ENCODE measurements at places on chromosomes 1 and 21.

DNA sequence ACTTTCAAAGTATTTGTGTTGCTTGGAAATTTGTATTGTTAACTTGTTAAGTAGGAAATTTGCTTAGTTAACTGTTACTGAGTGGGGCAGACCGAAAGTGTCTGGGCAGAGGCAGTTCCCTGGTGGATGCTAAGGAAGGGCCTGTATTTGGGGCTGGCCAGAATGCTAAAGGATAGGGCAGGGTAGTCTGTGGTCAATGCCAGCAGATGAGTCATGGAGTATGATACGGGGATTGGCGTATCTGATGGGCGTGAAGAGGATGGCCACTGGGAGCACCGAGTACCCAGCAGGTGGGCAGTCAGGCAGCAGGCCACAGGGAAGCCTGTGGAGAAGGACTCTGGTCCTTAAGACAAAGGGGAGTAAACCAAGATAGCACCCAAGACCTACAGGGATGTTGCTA lies 46.6 kb upstream of the SCAF4 start:
- no peak for DNase-seq

DNA sequence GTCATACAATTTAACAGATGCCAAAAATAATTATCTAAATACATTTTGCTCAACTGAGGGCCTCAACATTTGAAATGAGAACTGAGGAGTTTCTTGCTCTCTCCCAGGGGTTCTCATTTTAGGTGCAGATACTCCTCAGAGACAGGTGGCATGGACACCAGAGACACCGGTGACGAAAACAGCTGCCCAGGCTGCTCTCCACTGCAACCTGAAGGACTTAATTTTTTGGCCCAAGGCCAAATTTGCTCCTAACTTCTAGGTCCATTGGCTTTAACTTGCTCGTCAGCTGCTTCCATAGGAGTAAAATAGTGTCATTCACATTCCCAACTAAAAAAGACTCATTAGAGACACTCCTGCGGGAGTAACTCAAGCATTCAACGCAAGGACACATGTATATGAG lies 87.0 kb downstream of the NRIP1 start:
- DNase-seq = no peak

DNA sequence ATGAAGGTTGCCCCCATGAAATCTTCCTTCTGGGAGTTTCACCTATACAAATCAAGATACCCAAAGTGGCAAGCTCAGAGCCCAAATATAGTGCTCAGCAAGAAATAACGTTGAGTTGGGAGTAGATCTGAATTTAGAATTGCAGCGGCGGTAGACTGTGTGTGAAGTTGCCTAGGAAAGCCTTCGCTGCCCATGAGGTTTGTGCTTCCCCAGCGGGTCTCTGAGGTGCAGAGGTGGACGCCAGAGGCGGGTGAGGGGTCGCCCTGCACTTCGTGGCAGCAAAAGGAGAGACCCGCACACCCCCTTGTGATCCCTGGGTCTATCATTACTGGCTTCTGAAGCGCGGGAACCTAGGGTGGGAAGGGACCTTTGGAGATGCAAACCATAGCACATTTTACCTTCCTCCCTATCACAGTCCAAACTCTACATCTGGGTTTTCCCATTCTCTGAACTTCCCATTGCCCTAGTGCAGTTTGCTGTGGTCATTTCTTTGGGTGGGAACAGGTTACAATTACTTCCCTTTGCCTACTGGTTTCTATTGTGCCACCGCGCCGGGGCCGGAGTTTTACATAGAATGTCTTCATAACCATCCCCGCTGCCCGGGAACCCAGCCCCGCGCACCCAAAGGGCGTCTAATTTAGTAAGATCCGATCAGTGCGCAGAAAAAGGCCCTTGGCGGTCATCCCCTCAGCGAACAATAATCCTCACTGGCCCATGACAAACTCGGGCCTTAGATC lies 5.2 kb downstream of the TBX15 start:
- no peak for DNase-seq

GRCh38 chr1:185666582-185666981 lies 67.6 kb upstream of the HMCN1 start:
- DNase-seq = no peak

GRCh38 chr1:169146576-169147214 lies 40.2 kb downstream of the ATP1B1 start:
- no peak for DNase-seq

- peak; percentile 54 for DNase-seq
These were observed 46.2 kb upstream of the BCL9 start for GRCh38 chr1:147494998-147495580.

DNA sequence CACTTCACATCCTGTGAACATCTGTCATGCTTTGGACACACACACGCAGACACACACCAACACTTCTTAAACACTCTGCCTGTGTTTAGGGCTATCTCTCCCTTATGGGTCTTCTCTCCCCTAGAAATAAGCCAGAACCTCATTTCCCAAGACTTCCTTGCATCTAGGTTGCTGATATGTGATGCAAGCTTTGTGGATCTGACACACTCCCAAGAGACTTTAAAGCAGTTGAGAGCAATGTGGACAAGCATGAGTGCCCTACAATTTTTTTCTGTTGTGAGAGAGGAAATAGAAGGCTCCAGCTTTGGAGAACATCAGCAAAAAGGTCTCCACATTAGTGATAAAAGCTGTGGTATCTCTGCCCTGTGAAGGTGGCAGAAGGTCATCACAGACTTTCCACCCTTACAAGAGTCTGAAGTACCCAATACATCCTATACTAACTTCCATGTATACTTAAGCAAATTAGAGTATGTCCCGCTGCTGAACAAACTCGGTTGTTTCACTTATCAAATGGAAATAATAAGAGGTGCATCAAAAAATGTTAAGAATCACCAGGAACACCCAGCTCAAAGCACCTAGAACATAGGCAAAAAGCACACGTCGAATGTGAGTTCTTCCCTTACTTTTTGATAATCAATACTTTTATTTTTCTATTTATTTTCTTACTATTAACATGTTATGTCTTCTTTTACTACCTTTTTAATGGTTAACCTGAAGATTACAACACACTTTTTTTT lies 267.6 kb downstream of the SETD4 start:
- DNase-seq = no peak

GRCh38 chr1:11527541-11528452 lies 48.8 kb downstream of the DISP3 start:
- DNase-seq = no peak

DNA sequence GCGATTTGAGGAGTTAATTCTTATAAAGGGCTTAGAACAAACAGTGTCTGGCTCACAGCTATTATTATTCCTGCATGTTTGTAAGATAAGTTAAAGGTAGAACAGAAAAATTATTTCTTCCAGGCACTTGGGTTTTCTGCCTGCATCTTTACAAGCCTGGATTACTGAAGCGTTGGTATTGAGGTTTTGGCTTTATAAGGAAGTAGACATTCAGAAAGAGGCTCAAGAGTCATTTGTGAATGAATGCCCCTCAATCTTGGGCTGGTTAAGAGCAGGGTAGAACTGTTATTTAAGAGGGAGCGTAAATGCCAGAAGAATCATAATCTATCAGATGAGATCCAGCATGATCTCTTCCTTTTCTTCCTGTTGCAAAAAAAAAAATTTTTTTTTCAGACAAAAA lies 77.3 kb upstream of the ARID1A start:
- DNase-seq = no peak

DNA sequence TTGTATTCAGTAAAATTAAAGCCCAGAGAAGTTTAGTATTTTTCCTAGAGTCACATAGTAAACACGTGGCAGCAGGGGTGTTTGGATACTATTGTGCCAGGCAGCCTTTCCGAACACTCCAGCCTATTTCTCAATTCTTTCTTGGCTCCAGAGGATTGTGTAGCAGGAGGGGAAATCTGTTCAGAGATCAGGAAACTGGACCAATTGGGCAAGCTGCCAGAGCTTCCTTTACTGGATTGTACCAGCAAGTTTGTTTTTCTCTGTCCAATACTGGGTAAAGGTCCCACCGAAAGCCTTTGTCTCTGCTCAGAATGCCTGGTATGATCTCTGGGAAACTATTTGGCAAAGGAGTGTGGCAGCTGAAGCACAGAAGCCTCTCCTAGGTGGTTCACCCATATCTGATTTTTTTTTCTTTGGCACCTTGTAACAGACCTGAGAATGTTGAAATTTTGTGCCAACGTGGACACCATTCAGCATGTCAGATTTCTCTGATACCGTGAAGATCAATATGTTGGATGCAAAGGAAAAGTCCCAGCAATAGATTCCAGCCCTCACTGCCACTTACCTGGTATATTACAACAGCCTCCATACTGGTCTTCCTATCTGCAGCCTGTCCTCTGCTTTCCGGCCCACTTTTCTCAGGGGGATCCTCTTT lies 126.2 kb downstream of the FGGY start:
- peak; percentile 45 for DNase-seq

DNA sequence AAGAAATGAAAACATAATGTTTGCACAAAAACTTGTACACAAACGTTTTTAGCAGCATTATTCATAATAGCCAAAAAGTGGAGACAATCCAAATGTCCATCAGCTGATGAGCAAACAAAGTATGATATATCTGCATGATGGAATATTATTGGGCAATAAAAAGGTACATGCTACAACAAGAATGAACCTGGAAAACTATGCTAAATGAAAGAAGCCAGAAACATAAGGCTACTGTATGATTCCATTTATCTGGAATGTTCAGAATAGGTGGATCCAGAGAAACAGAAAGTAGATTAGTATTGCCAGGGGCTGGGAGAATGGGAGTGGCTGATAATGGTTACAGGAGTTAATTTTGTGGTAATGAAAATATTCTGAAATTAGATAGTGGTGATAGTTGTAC lies 19.0 kb downstream of the FBXO28 start:
- no peak for DNase-seq

DNA sequence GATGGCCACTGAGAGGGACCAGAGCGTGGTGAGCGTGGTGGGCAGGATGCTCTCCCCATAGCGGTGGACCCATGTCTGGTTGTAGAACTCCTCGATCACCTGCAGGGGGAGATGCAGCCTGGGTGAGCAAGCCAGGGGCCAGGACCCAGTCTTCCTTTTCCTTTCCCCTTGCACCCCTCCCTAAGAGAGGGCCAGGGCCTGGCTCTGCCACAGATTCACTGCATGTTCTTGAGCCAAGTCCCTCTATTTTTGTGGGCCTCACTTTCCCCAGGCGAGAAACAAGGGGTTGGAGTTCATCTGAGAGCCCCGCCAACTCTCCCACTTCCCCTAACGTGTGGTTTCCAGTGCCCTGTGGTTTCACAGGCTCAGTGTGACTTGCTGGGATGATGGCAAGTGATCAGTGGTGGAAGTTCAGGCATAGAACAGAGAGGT lies 27.5 kb downstream of the SLC2A1 start:
- DNase-seq = peak; percentile 79

- DNase-seq = no peak
These were observed 130.6 kb downstream of the HUNK start for GRCh38 chr21:32003411-32003810.

GRCh38 chr1:186187601-186188000 lies 187.5 kb downstream of the TPR start:
- no peak for DNase-seq

DNA sequence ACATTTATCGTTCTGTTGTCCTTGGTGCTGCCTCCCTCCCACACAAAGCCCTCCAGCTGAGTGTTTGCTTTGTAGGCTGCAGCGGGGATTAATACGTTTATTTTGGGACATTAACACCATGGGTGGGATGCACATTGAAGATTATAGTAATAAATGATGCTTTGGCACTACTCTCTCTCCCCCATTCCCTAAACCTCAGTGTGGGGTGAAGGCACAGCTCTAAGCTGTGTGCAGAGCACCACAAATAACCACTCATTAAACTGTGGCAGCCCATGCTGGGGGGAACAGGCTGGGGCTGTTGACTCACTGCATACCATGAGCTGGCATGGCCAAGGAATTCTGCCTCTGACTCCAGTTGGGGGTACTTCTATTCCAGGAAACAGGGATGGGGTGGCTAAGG lies 7.7 kb downstream of the PCP4L1 start:
- DNase-seq = no peak

GRCh38 chr21:43637530-43638158 lies 21.6 kb downstream of the HSF2BP start:
- no peak for DNase-seq

GRCh38 chr1:18060366-18060765 lies 47.2 kb upstream of the IGSF21 start:
- DNase-seq = no peak

- no peak for DNase-seq
These were observed 40.6 kb upstream of the CFHR3 start for GRCh38 chr1:196734006-196734405.

- peak; percentile 60 for DNase-seq
These were observed 8.9 kb upstream of the CELSR2 start for GRCh38 chr1:109240158-109241152.

- no peak for DNase-seq
These were observed 690.7 kb downstream of the ADGRL2 start for GRCh38 chr1:82491301-82492048.

Data from Peyer's patch (tissue), 4 donors.